ENCODE measurements at places on chromosomes 3 and 15.
A peak's percentile ranks its signal among the peaks of the same experiment; 100 is the strongest.

GRCh38 chr3:174755833-174756829 is 103.0 kb upstream of the NAALADL2 start:
- DNase-seq: no peak

GRCh38 chr3:120682095-120682681 is at the start of gene HGD:
TSS of gene HGD (minus strand) at chr3:120682239. CDS start at chr3:120682111, 128 bp downstream.
- no peak for DNase-seq

GRCh38 chr3:6439226-6439625 is 421.7 kb upstream of the GRM7 start:
- no peak for DNase-seq

GRCh38 chr3:38960953-38961622 is 90.7 kb downstream of the SCN11A start:
- peak; percentile 7 for DNase-seq

- DNase-seq: peak; percentile 88
Observed at GRCh38 chr3:59573911-59574310, 524.1 kb upstream of the CFAP20DC start.

DNA sequence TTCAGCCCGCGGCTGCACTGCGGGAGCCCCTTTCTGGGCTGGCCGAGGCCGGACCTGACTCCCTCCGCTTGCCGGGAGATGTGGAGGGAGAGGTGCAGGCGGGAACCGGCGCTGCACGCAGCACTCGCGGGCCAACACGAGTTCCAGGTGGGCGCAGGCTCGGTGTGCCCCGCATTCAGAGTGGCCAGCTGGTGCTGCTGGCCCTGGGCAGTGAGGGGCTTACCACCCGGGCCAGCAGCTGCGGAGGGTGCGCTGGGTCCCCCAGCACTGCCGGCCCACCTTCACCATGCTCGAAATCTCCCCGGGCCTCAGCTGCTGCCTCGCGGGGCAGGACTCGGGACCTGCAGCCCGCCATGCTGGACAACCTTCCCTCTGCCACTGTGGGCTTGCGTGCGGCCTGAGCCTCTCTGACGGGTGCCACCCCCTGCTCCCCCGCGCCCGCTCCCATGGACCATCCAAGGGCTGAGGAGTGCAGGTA is 733.5 kb upstream of the CCDC54 start:
- DNase-seq: no peak

- no peak for DNase-seq
Observed at GRCh38 chr15:56587686-56588085, 122.7 kb upstream of the MNS1 start.

GRCh38 chr3:57091521-57092273 is 31.2 kb downstream of the SPATA12 start:
- no peak for DNase-seq

GRCh38 chr3:8964436-8965370 is 1.4 kb upstream of the RAD18 start:
- DNase-seq: no peak

- DNase-seq: no peak
Observed at GRCh38 chr15:100642950-100643338, 40.6 kb downstream of the ASB7 start.

DNA sequence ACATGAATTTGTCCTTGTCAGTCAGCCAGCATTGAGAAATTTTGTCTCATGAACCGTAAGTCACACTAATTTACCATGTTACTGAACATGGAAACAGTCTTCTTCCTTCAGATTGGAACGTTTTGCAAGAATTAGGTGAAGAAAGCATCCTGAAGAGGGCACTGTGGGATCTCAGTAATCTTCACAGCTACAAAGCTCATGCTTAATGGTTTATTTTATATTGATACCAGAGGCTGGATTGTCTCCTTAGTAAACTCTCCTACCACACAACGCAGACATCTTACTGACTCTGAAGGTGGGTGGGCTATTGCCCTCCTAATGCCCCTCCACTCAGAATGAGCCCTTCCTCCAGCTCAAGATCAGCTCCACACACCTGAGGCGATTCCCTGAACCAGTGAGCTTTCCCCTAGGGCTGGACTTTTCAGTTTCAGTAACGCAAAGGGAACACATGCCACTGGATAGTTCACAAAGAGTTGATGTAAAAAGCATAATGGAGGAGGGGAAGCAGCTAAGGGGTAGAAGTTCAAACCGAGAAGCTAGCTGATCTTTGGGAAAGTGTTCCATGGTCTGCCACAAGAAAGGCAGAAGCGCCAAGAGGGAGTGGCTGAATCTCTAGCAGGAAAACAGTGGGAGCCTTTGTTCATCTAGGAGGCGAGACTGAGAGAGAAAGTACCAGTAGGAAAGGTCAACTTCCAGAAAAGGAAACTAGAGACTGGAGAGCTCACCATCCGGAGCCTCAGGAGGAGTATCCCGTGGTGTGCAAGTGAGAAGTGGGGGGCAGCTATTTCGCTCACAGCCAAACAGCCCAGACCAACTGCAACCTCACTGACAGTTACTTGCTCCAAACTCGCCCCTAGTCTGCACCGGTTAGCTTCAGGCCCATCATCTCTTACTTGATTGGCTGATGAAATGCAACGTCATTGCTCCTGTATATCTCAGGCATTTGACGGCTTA is at the start of gene SLC9C1:
Gene SLC9C1 (minus strand): TSS at position 849 of the 954 bp plus-strand sequence. CDS start 7,425 bp downstream, outside the sequence.
- DNase-seq: peak; percentile 76

DNA sequence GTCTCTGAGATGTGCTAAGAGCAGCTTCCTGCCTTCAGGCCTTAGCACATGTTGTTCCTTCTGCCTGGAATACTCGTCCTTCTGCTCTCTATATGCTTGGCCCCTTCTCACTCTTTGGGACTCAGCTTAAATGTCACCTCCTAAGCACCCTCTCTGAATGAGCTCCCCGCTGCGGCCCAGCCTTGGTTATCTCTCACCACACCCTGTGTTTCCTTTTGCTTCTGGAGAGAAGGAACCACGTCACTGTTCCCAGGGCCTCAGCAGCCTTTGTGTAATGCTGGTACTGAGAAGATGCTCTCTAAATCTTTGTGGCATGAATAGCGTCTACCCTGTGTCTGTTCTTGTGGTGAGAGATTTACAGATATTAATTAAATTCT is 2.2 kb downstream of the FAH start:
- no peak for DNase-seq

DNA sequence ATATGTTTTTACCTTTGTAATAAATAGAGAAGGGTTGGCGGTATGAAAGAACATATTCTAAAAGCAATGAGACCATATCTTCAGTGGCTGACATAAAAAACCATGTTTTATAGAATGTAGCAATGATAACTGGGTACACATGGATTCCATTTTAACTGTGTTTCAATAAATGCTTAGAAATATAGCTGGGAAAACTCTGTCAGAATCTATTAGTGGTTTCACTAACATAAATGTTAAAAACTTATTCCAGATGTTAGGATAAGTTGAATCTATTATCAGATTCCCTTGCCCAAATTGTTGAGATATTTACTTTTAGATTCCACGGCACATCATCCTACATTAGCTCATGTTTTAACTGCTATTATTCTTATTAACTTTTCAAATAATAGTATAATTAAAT is 772.2 kb upstream of the ALCAM start:
- DNase-seq: no peak

- no peak for DNase-seq
Observed at GRCh38 chr3:97820780-97821179, 1.0 kb upstream of the CRYBG3 start.

GRCh38 chr15:34621675-34622074 is 38.2 kb upstream of the GOLGA8B start:
- peak; percentile 12 for DNase-seq

DNA sequence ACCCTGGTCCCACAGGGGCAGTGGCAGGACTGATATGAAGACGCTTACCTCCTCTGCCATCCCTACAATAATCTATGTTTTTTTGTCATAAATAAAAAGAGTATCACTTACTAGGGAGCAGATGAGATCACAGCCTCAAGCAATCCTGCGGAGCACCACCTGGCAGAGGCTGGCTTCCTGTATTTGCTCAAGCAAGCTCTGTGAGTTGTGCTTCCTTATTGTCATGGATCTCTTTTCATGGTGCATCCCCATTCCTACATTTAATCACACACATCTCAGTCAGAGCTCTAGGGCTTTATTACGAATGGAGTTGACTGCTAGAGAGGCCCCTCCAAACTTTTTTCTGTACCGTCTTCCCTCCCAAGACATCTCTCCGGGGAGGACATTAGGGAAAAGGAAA is 186.0 kb downstream of the UBE2E2 start:
- no peak for DNase-seq

DNA sequence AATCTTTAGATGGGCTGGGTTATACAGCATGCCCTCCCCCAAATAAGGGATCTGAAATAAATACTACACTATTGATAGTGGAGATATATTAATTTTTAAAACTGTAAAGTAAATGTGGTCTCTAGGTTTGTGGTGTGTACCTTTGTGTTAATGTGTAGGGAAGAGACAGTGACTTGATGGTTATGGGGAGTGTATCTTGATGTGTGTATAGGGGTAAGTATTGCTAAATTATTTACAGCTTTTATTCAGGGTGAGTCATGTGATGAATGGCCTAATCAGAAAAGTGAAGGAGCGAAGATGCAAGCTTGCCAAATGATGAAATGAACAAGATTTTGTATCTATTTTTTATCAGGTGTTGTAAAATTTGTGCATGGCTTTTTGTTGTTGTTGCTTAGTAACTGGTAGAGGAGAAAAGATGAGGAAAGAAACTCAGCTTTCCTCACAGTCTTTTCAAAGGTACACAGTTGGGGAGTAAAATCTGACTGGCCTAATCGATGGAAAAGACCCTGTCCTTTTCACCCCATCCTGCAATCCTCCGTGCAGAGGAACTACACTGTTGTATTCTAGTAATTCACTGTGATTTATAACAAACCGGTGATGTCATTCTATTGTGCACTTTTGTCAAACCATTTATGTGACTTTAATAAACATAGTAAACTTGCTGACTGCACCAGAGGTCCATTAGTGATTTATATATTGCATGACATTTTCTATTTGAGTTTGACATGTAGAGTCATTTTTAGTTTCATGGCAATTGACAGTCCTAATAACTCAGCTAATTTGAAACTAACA is 17.7 kb downstream of the FEM1B start:
- DNase-seq: no peak

DNA sequence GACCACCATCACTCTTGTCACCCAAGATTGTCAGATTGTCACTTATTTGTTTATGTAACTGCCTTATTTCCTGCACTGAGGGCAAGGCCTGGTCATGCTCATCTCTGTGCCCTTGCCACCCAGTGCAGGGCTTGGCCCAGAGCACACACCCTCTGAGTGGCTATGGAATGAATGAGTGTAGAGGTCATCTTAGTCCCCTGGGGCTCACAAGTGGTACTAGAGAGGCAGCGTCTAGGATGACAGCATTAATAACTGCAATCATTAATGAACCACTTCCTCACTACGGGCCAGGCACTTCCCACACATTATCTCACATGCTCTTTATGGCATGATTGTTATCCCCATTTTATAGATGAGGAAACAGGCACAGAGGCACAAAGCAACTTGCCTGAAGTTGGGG is 117.0 kb downstream of the SMAD6 start:
- no peak for DNase-seq

DNA sequence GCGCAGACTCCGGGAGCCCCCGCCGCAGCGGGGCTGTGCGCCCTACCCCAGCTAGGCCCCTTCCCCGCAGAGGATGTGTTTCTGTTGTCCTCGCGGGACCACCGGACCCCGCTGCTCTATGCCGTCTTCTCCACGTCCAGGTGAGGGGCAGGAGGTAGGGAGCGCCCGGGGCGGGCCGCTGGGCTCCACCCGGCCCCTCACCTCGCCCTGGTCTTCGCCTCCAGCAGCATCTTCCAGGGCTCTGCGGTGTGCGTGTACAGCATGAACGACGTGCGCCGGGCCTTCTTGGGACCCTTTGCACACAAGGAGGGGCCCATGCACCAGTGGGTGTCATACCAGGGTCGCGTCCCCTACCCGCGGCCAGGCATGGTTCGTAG is 4.7 kb downstream of the SEMA3B start:
- DNase-seq: no peak

GRCh38 chr3:5540532-5540931 is 353.0 kb downstream of the EDEM1 start:
- no peak for DNase-seq

GRCh38 chr15:78615151-78615589 is 5.6 kb downstream of the CHRNA3 start:
- no peak for DNase-seq

- no peak for DNase-seq
Observed at GRCh38 chr3:12924437-12924836, 83.1 kb upstream of the RPL32 start.

DNA sequence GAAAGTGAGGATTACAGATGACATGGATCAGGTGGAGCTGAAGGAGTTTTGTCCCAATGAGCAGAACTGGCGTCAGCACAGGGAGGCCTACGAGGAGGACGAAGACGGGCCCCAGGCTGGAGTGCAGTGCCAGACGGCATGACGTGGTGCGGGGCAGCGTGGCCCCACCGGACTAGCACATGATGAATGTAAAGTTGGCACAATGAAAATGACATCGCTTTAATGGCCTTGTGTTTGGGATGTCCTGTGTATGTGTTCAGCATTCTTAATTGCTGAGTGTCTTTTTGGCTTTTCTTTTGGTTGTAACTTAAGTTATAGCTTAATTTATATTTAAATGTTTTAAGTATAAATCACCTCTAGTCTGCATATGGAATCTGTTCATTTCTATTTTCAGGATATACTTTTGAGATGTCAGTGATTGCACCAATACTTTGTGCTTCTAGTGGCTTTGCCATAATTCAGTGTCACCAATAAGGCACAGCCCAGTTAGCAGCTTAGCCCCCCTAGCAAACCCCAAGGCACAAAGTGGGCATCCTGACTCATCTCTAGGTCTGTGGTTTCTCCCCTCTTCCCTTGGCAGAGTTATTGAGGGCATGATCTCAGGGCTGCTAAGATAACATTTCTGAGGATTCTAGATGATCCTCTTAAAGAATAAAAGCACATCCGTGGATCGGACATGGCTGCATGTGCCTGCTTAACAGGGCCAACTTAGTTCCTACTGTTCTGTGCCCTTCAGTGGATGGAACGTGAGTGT is 16.1 kb downstream of the DNAJA4 start:
- DNase-seq: no peak

DNA sequence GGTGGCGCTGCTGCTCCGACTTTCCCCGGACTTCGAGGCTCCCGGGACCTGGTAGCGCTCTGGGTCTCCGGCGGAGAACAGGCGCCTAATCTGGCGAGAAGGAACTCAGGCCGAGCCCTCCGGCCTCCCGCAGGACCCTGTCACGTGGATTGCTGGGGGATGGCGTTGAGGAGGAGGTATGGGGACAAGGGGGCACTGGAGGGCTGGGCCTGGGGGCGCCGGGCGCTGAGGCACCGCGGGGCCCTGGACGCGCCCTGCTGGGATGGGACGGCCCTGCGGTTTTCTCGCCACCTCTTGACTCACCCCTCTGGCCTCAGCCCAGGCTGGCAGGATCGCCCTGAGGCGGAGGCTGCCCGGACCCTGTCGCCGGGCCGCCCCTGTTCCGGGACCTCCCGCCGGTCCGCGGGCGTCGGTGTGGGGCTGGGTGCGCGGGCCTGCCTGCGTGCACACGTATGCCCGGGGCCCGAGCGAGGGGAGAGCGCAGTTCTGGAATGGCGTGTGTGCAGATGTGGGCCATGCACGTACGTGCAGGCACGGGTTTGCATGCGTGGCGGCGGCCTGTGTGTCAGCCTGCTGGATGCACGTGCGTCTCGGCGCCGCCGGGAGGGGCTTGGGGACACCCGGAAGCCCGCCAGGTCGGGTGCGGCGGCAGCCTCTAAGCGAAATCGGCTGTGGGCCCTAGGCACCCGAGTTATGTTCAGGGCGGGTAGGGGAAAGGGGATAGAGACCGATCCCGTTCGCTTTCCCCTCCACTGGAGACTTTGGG is 752 bp downstream of the C15orf39 start:
- DNase-seq: peak; percentile 7

Measured in putamen (tissue), 1 donor.